ENCODE measurements at places on chromosomes 1 and 21.

GRCh38 chr1:205949753-205950152 is 6.5 kb upstream of the SLC26A9 start:
- DNase-seq, result no peak

GRCh38 chr1:51518586-51519047 is 449 bp downstream of the EPS15 start:
- DNase-seq, result peak; percentile 66

GRCh38 chr1:7421471-7422075 is 349.5 kb upstream of the VAMP3 start:
- no peak for DNase-seq

GRCh38 chr1:231242516-231243198 is 1.6 kb downstream of the GNPAT start:
- no peak for DNase-seq

DNA sequence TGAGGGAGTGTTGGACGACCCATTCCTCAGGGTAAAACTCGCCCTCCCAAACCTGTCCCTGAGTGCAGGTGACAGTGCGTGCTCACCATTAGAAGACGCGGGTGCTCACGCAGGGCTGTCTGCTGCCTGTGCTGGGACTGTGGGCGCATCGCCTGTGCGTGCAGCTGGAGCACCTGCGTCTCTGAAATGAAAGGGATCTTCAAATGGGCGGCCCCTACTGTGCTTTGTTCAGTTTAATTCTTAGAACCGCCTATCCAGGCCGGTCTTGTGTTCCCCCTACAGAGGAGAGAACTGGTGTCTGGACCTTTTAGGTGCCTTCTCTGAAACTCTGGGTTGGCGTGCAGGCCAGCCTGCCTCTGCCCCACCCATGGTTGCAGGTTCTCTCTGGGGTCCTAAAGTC is 125.8 kb downstream of the PCBP3 start:
- no peak for DNase-seq

GRCh38 chr1:172742599-172743500 is 83.9 kb downstream of the FASLG start:
- no peak for DNase-seq

DNA sequence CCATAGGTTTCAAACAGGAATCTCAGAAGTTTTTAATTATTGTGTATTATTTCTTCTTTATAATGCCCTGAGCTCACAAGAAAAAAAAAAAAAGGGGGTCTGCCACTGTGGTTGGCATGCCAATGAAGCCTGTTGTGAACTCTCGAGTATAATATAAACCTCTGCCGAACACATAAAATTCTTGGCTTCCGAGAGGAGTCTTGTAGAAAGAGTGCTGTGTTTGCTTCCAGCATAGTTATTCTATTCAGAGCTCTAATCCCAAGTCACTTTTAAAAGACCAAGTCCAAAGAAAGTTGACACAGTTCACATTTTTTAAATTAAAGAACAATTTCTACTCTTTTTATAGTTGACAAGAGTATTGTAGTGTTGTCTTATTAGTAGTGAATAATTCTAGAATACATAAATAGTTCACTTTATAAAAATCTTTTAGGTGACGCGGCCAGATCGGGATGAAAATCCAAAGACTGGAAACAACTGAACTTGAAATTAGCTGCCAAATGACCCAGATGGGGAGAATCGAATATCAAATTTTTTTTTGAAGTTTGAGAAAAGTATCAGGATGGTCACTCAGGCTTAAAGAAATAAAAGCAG is 293.2 kb downstream of the DUSP10 start:
- no peak for DNase-seq

DNA sequence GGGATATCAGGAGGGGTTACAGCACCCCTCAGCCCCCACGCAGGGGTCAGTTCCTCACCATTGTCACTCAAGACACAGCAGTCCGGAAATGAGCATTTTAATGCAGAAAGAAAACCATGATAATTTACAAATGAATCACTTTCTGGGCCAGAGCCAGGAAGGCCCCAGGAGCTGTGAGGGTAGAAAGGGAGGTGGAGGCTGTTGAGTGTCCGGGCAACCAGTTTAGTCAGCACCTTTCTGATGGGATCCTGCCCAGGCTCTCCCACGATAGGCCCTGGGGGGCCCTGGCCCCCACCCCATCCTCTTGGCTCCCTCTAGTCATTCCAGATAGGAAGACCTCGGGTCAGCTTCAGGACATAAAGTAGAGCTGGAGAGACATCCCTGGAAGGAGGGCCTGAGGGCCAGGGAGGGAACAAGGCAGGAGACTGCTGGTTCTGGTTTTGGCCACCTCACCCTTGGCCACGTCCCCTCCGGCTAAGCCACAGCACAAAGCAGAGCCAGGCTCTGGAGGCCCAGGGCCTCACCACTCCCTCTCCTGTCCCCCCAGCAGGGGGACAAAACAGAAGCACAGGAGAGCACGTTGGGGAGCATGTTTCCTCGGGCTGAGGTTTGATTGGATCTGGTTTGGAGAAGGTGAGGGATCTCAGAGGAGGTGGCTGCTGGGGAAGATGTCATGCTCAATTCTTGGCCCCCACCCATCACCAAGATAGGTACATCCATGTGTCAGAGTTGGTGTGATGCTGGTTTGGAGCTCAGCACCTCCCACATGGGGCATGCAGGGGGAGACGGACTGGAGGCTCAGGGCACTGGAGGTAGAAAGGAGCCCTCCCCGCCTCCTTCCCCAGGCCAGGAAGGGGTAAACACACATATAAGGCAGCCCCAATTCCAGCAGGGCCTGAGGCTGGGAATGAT is 20.6 kb downstream of the ETNK2 start:
- DNase-seq, result no peak

GRCh38 chr21:17548262-17548661 is 35.4 kb downstream of the CXADR start:
- no peak for DNase-seq

- peak; percentile 1 for DNase-seq
Measured at GRCh38 chr1:3012456-3013291, 8.6 kb upstream of the ACTRT2 start.

GRCh38 chr21:21664871-21665270 is 666.7 kb downstream of the NCAM2 start:
- DNase-seq, result no peak

DNA sequence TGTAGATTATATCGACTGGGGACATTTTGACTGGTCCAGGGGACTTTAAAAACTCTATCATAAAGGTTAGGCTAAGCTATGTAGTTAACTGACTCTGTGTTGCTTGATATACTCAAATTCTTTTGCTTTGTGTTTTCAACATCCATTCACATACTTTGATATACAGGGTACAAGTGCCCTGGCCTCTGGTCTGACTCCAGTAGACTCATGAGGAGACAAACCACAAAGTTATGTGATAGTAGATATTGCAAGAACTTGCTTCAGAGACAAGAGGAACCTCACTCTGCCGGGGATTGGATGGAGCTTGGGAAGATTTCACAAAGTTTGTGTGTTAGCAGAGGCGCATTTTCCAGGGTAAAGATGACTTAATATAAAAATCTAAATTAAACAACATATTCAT is 1.3 kb downstream of the GORAB start:
- DNase-seq, result no peak

- no peak for DNase-seq
Measured at GRCh38 chr1:50346621-50347020, 76.6 kb downstream of the DMRTA2 start.

GRCh38 chr1:15016001-15016400 is 137.5 kb upstream of the TMEM51 start:
- no peak for DNase-seq

DNA sequence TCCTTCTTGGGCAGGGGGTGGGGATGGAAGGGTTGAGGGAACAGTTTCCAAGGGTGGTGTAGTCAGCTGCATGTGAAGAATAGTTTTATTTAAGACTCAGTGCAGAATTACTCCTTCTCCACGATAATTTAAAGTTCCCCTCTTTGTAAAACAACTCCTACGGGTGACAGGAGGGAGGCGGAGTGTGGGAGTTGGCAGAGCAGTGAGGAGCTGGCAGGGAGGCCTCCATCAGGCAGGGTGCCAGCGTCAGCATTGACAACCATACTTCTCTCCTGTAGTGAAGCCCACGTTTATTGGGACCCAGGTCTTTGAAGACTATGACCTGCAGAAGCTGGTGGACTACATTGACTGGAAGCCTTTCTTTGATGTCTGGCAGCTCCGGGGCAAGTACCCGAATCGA is 93.8 kb downstream of the MTR start:
- no peak for DNase-seq

All from NCI-H2029 (cell line).